ENCODE measurements at places on chromosomes 5 and 9.

DNA sequence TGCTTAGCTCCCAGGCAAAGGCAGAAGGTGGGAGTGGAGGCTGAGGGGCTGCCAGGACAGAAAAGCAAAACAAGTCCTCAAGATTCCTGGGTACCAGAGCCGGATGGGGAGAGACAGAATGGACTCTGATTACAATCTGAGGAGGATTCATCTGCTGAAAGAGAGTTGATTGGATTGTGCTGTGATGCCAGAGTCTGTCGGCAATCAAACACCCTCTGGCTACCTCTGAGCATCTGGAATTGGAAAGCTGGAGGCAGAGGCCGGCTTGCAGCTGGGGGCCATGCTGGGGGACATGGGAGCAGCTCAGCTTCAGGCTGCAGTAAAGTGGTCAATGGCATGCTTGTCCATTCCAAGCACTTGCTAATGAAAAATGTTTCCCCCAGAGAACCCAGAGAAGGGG lies 59.3 kb downstream of the ASTN2 start:
- DNase-seq, result no peak

DNA sequence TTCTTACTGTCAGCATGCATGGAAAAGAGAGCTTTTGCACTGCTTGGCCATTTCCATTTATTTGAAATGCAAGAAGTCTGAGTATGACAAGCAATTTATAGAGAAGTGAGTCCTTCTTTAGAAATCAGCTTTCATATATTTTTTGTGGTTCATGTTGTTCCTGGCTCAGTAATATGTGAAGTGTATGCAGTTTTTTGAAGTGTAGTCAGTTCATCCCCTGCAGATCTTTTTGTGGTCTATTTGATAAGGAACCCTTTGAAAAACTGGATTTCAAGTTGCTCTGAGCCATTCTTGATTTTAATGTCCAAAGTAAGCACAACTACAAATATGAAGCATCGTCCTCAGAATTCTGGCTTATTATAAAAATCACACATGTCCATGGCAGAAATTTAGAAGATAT lies 294.1 kb upstream of the SMC2 start:
- no peak for DNase-seq

DNA sequence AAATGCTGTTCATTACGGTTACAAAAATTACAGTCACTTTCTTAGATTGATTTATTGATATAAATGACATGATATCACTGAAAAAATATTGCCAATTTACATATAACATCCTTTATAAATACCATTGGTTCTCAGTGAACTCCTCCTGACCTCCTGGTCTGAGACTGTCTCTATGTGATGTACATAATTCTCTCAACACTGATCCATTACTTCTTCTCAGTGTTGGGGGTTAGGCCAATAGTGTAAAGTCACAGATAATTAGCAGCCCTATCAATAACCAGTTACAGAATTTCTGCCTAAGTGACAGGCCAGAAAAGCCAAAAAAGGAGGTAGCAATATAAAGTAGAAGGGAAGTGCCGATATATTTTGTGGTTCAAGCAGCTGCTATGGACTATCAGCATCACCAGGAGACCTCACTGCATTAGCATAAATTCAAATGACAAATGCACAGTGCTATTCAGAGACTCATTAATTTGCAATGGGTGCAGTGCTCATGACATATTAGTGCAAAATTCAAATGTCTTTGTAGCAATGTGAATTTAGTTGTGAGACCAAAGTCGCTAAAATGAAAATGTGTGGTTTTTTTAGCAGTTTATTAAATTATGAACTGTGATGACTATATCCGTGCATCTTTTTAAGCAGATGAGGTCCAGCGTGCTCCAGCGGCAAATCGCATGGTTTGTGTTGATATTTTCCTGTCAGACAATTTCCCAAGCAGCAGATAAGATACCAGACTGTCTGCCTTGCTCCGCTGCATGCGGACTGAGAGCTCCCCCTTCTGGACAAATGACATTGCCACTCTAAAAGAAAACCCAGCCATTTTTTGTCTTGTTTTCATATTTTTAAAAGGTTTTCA lies 144.6 kb downstream of the CETN3 start:
- peak; percentile 61 for DNase-seq

DNA sequence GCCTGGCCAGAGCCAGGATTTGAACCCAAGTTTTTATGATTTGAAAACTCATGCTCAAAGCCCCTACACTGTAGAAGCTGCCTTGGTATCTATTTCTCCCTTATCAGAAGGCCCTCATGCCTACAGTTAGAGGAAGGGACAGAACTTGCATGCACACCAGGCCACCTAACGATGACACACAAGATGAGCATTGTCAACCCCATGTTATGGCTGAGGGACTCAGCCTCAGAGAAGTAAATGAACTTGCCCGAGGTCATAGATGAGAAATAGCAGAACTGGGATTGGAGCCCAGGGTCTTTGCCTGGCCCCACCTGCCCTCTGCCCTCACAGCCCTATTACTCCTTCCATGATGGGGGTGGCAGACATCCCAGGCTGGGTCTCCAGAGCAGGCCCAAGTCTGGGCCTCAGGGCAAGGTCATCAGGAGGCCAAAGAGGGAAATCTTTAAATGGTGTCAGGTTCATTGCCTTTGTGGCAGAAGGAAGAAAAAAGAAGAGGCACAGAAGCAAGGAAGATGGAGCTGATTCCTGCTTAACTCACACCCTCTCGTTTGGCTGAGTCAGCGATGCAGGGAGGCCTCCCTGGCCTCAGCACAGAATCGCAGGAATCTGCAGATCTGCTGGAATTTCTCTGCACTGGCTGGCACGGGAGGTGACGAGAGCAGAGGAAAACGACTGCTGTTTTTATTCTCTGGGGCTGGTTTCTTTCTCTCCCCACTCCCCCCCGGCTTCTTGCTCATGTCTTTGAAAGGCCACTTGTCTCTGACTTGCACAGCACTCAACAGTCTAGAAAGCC lies 20.6 kb upstream of the CRB2 start:
- no peak for DNase-seq

GRCh38 chr9:131748411-131748955 lies 8.6 kb upstream of the RAPGEF1 start:
- no peak for DNase-seq

GRCh38 chr9:127140181-127140580 lies 17.7 kb upstream of the ANGPTL2 start:
- DNase-seq, result no peak

DNA sequence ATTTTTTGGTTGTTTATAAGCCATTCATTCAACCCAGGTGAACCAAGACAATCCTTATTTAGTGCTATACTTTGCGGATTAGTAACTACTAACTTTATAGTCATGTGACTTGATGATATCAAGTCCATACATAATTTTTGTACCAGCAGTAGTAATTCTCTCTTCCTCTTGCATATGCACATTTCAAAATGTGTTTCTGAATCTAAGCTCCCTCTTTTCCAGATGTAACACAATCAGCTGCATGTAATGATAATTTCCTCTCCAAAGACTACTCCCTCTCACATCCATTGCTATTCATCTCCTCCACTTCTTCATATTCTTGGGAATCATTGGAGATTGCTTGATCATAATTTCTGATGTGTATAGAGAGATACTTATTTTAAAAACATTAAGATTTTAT lies 510.1 kb upstream of the CDH18 start:
- DNase-seq, result no peak

DNA sequence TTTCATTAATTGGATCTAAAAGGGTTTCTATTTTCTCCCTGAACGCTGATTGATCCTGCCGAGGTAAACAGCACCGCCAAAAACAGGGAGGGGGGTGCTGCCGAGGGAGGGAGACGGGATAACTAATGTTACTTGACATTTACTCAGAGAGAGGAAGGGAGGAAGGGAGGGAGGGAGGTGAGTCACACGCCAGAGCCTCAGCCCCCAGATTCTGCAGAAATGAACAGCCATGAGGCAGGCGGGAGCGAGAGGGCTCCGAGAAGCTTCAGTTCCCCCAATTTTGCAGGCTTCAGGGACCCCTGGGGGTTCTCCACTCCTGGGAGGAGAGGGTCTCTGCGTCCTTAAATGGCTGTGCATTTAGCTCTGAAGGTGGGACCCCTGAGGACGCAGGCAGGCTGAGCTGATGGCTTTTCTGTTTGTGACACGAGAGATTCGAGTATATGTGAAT lies 59.1 kb upstream of the IER5L start:
- DNase-seq, result peak; percentile 84

DNA sequence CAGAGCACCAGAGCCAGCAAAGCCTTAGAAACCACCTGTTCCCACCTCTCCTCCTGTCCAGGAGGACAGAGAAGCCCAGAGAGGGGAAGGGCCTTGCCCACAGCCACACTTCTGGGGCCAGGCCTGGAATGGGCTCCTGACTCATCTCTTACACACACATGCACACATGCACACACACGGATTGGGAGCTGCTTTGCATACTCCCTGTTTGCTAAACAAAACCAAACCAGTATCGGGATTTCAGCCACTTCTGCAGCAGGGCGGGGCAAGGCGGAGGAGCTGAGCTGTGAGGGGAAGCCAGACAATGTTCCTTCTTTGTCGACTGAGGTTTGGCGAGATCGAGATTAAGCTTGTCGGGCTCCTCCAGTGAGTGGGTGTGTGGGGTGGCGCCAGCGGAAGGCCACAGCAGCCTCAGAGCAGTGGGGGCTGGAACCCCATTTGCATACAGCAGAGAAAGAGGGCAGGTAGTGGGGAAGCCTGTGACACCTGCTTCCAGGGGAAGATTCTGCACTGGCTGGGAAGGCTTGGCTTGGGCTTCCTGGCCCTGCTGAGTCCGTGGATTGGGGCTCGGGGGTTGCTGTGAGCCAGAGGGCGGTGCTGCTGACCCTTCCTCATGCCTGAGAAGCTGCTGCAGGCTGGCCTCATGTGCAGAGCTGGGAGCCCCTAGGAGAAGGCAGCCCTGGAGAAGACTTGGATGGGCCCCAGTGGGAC lies 16.1 kb downstream of the GFI1B start:
- peak; percentile 69 for DNase-seq

DNA sequence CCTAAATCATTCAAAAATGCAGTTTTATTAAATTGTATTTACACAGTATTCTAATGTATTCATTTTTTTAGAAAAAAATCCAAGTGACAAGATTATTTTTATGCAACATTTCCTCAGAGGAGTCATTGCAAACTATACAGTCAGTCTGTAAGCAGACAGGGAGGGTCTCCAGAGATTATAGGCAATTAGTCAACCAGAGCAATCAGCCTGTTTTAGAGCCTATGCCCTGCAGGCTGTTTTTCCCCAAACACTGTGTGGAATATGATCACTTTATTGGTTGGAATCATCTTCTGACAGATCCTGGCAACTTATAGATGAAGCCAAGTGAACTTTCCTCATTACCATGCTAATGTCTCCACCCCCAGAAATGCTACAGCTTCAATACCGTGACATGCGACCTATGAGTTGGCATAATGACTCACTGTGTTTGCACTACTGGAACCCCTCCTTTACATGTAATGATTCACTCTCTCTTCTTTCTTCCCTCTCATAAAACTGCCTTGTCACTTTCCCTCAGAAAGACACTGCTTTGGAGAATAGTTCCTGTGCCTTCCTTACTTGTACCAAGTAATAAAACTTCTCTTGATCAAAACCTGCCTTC lies 577.7 kb upstream of the FTMT start:
- DNase-seq, result peak; percentile 41

GRCh38 chr5:111863801-111864200 lies 106.8 kb upstream of the NREP start:
- no peak for DNase-seq

- DNase-seq, result no peak
These were observed 7.9 kb upstream of the MED10 start for GRCh38 chr5:6386271-6386670.

GRCh38 chr9:131046581-131047202 lies 37.7 kb downstream of the LAMC3 start:
- DNase-seq, result peak; percentile 85

DNA sequence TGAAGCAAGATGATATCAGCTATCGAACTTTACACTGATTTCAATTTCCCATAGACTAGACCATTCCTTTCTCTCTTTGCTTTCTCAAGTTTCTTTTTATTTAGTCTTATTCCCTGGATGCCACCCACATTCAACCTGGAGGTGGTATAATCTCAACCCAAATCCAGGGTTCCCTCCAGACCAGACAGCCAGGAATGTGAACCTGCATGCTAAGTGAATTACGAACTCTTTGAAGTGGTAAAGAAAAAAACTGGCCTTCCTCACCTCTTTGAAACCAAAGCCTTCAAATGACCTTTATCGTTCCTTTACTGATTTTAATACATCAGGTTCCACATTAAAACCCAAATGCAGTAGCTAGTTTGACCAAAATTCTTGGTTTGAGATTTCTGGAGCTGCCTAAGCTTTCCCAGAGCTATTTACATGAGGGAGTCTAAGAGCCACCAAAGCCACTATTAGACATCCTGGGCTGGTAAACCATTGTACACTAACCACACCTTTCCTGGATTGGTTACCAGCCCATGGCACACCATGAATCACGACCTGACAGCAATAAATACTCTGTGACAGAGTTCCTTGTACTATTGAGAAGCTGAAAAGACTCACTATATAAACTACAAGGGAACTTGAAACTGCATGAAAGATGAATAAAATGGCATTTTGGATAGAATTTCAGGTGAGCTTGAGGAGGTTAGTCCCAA lies 323.7 kb downstream of the ADAMTS6 start:
- DNase-seq, result no peak

DNA sequence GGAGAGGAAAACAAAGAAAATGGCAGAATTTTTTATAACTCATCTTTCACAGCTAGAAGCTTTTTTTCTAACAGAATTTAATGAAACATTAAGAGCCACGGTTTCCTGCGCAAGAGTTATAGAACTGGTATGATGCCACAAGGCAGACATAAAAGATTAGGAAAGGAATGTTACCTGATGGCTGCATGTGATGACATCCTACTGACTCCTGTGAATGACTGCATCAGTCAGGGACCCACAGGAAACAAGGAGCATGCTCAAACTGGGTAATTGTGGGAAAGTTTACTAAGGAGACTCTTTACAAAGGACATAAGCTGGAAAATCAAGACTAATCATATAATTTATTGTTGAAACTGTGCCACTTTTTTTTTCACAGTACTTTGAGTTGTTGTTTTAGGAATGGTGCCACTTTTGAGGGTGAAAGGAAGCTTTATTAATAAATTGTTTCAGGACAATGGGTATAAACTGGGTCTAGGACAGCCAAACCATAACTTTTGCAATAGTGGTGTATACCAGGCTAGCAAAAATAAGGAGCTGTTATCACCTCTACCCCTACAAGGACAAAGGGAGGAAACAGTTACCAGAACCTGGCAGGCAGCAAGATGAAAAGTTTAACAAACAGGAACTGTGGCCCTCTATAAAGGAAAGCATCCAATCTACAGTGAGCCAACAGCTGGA lies 5.1 kb upstream of the TSLP start:
- no peak for DNase-seq

DNA sequence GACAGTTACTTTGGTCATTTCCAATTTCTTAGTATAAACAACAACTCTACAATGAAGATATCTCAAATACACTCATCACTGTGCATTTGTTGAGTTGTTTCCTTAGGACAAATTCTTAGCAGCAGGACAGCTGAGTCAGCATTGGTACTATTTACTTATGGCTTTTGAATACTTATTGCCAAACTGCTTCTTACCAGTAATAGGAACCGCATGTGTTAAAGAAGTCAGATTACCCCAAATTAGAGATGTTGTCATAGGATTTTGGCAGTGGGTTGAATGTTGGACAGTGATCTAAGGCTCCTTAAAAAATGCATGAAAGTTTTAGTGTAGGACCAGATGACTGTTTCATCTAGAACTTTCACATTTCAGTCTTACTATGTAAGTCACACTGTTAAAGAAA lies 280.1 kb upstream of the DMRT1 start:
- no peak for DNase-seq

GRCh38 chr9:111068383-111068730 lies 30.1 kb upstream of the LPAR1 start:
- DNase-seq, result no peak

All from common myeloid progenitor, CD34-positive (primary cell).